H1 (cell line): ENCODE measurements at places on chromosomes 7 and 10. TPM values are rescaled to one million over a fixed set of nuclear protein-coding genes. Genes with fewer than 3 reads are reported as not detected.

HSPA12A gene
- total RNA-seq: 4.8 and 6.9 TPM in 2 replicates

C10orf53 gene
- not detected in 2 replicates for total RNA-seq

PNLIPRP2 gene
- total RNA-seq: 0.21 TPM in 1 of 2 replicates, not detected in the other

DNA sequence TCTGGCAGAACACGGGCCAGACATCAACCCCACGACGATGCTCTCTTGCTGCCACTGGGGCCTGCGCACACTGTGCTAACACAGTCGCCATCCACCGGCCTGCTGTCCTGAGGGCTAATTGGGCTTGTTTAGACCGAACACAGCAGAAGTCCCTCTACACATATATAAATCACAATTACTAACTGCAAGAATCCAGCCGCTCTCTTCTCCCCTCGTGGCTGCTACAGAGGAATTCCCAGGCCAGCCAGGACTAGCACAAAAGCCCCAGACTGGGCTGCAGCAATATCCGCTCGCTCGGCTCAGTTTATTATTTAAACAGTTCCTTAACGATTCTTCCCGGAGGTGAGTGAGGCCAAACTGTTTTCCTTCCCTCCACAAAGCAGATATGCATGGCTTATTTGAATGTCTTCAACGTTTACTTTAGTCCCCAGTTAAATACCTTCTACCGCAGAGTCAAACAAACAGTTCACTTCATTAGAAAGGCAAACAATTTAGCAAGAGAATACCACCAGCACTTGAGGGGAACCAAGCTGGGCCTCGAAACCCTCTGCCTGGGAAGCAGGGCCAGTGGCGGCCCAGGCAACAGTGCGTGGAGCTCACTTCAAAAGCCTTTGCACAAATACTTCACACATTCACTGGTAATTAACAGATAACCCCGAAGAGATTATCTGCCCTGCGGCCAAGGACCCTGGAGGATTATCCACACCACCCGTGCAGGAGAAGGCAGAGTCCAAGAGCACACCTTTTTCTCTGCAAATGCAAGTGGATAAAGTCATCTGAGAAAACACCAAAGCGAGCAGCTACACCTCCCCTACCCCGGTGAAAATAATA lies 145.3 kb downstream of the GLI3 start:
- H3K27ac ChIP-seq: peak overlapping the region; percentile 43; the same call in 1 of the 2 replicates
- peaks cover 60% of the 10 kb centered on the region for H3K27me3 ChIP-seq
- no peaks in the 10 kb centered on the region for H3K36me3 ChIP-seq
- H3K4me3 ChIP-seq: peak overlapping the region; percentile 5; the same call in 1 of the 2 replicates

GRCh38 chr7:159024280-159024951 lies 120.3 kb downstream of the VIPR2 start:
- H3K27me3 ChIP-seq: no peaks in the 10 kb centered on the region
- H3K4me3 ChIP-seq: no peak overlapping the region
- no peaks in the 10 kb centered on the region for H3K36me3 ChIP-seq
- DNase-seq: no peak

- no peak overlapping the region for H3K27ac ChIP-seq
- H3K36me3 ChIP-seq: no peaks in the 10 kb centered on the region
- no peaks in the 10 kb centered on the region for H3K27me3 ChIP-seq
- no peak overlapping the region for H3K4me3 ChIP-seq
These were observed 46.2 kb downstream of the RGS10 start for GRCh38 chr10:119496273-119496672.

DNA sequence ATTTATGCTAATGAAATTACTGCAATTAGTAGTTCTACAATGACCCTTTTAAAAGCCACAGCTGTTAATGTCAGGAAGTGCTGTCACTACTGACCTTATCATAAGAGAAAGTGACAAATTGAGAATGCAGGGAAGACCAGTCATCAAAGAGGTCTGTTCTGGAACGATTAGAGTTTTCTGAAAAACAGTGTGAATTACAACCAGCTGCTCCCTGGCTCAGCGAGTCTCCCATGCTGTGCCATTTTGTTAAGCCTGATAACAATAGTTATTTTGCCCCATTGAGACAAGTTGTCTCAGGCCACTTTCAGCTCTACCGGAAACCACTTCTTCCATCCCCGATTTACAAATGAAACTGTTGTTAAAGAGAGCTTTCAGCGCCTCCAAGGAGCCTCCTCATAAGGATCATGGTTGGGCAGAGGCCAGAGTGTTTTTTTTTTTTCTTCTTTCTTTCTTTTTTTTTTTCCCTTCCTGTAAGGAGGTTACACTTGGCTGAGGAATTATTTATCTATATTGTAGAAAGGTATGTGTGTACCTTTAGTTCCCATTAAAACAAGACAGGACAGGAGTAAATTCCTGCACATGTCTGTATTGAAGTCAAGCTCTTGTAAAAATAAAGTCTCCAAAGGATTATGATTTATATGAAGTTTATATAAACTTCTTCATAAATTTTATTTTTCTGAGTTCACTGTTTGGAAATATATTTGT lies 173.6 kb downstream of the CDCA7L start:
- peak; percentile 34 for DNase-seq
- H3K27me3 ChIP-seq: no peaks in the 10 kb centered on the region
- H3K4me3 ChIP-seq: no peak overlapping the region
- no peak overlapping the region for H3K27ac ChIP-seq
